Stimulated activated CD4-positive, alpha-beta T cell treated with anti-CD3 and anti-CD28 coated beads, TNF-alpha, amount 100 ng/mL, for 1 hour (primary cell): ENCODE measurements at places on chromosomes 3 and 15.

DNA sequence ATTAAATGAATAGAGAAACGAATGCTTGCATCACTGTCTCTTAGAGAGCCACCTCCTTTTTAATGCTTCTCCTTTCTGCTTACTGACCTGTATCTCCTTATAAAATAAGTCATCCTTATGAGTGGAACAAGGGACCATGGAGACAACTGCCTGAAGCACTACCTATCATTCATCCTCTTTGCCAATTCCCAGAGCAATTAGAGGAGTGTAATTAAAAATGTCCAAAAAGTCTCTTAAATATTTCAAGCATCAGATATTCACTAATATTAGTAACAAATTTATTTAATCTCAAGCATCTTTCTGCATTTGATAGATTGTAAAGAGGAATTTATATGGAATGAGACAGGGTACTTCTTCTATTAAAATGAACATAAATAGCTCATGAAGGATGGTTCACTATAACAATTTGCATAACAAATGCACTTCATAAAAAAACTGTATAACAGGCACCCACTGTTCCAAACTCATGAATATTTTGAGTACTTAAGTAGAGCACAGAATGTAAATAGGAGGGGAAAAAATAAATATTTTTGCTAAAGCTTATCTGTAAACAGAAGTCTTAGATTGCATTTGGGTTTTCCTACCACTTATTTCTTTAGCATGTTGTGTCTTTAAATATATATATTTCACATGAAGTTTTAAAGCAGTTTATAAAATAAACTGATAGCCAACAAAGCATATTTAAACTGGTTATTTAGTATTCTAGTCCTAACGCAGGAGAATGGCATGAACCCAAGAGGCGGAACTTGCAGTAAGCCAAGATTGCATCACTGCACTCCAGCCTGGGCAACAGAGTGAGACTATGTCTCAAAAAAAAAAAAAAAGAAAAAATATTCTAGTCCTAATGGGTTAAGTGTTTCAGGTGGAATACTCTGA lies 269.3 kb downstream of the TBL1XR1 start:
- DNase-seq, result no peak

DNA sequence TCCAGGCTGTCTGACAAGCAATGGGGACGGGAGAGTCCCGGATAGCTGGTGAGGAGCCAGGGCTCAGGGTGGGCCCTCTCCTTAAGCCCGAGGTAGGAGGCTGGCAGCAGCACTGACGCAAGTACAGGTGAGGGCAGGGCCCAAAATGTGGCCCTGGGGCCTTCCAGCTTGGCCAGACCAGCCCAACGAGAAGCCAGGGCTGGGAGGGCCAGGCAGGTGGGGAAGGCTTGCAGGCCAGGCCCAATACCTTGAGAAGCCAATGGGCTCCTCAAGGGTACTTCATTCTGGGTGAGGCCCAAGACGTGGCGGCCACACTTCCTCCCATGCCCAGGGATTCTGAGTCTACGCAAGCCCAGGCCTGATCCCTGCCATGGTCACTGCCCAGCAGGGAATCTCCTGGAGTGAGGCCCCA lies 37.2 kb downstream of the AMOTL2 start:
- DNase-seq, result no peak

DNA sequence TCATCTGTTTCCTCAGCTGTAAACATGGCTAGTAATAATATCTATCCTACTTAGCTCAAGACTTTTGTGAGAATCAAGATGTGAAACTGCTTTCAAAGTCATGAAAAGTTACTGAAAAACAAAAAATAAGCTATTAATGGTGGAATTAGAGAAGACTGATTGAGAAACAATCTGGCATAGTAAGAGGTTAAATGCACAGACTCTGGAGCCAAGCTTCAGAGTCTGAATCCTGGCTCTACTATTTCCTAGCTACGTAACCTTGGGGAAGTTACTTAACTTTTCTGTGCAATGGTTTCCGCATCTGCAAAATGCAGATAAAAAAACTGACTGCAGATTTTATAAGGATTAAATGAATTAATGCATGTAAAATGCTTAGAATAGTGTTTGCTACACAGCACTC lies 28.8 kb downstream of the LRRFIP2 start:
- DNase-seq, result no peak

DNA sequence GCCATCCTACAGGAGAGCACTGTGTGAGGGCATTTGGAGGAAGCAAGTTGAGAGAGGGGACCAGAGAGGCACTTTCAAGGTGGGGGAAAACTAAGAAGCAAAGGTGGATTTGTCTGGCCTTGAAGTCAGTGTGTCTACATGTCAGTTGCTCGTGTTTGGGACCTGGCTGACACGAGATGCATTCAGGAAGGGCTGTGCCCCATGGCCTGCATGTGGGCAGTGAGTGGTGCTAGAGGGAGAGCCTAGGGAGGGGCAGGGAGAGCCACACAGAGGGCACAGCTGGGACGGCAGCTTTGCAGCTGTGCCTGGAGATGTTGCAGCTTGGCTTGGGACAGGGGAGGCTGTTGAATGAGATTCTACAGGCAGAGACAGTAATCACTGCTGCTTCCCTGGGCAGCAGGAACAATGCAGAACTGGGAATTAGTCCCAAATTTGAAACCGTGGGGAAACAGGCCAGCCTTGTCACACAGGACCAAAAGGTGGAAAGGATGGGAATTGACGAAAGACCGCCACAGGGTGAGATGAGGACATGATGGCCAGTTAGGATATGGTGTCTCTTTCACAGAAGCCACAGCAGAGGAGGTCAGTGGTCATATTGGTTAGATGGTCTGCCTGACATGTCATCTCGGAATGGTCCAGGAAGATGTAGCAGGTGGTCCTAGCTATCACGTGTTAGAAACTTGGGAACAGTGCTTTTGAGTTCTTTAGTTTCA lies 10.0 kb downstream of the SEC61A1 start:
- DNase-seq, result no peak

DNA sequence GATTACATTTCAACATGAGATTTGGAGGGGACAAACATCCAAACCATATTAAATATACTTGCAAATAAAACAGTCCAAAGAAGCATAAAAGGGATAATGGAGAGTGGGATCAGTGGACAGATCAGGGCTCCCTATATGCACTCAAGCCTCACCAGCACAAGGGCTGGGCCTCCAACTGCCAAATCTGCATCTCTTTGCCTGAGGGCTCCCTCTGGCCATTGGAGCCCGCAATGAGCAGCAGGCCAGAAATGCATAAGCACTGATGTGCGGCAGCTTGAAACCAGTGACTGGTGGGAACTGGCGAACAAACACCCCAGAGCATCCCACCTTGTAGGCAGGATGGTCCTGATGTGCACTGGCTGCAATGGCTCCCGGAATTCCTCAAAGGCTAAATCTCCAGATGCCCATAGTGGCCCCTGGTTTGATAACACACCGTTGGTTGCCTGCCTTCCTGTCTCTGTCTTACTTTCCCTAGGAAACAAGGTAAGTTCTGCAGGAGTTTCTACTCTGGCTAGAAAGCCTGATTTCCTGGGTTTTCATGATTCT lies 55.9 kb upstream of the POMGNT2 start:
- no peak for DNase-seq

- DNase-seq, result no peak
Measured at GRCh38 chr3:8794247-8794646, 24.8 kb upstream of the OXTR start.

DNA sequence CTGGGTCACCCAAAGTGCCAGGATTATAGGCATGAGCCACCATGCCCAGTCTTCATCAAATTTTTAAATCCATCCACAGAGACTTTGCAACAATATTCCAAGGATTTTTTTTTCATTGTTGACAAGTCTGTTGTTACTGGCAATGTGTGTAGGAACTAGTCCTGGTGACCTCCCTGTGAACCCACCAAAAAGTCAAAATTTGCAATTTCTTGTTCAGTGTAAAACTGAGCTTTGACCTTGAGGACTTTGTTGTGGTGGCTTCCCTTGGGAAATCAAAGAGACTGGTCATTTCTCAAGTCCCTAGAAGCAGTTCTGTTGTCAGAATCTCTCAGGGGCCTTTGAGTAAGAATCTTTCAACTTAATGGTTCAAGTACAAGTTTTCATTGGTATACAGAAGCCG lies 36.9 kb upstream of the COL8A1 start:
- DNase-seq, result no peak

DNA sequence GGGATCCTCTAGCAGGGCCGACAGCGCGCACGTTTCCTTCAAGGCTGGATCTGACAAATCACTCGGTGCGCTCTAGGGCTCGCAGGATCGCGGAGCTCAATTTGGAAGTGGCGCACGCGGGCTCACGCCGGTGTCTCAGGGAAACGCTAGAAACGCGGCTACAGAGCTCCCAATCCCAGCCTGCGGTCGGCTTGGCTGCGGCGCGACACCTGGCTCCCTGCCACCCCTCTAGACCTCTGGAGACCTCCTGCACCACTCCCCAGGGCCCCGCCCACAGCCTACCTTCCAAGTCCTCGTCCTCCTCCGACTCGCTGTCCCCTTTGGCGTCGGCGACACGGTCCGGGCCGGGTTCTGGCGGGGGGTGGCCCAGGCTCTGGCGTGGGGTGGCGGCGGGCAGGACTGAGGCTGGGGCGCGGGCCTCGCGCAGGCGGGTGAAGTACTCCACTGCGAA lies 596 bp downstream of the PRKAR2A start:
- no peak for DNase-seq

DNA sequence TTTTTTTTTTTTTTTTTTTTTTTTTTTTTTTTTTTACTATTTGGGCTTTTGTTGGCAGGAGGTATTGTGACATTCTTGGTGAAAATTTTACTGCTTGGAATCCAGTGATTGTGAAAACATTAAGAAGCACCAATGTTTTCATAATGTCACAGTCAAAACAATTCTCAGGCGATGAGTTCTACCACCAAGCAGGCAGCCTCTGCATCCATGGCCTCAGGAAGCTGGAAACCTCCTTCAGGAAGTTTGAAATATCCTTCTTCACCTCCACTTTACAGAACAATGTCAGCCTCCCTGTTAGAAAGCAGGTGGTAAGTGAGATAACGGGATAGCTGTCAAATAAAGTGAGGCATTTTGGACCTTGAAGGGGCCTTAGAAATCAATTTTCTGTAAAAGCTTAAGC lies 98.3 kb downstream of the MEX3B start:
- no peak for DNase-seq

DNA sequence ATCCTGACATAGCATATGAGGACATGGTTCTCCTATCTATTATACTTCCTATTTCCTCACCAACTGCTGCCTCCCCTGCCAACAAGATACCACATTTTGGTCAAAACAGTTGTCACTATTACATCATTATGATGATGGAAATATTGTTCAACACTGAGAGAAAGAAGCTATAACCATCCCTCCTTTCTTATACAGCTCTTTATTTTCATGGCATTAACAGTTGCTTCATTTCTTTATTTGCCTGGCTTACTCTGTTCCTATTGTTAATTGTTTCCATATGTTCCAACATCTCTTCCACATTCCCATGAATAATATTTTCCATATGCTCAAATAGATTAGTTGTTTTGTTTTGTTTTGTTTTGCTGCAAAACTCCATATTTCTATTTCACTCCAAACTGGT lies 40.8 kb upstream of the FILIP1L start:
- no peak for DNase-seq

- DNase-seq, result no peak
Measured at GRCh38 chr3:123766193-123767008, 117.7 kb downstream of the MYLK start.

GRCh38 chr3:14890476-14890875 lies 56.9 kb upstream of the NR2C2 start:
- no peak for DNase-seq
